ENCODE measurements at places on chromosomes 3 and 15.
A peak's percentile ranks its signal among the peaks of the same experiment; 100 is the strongest.

GRCh38 chr3:158244274-158244673 lies 134.4 kb downstream of the RSRC1 start:
- peak; percentile 9 for DNase-seq

- DNase-seq: no peak
Observed at GRCh38 chr3:127606086-127606805, 8.0 kb downstream of the MCM2 start.

DNA sequence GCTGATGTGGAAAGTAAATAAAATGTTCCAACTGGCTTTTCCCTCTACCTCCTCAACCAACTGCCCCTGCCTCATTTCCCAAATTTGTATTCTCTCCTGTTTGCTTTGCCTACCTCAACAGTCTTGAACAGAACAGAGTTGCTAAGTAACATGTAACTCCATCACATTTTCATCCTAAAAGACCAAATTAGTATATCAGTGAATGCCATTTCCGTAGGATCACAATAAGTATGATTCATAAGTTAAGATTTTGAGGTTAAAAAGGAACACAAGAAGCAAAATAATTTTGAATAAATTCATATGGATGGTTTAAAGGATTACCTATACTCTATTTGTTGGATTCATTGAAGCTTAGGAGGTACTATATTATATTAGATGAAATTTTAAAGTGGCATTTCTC lies 154.9 kb downstream of the ECT2 start:
- no peak for DNase-seq

GRCh38 chr15:99239545-99240198 lies 9.7 kb downstream of the TTC23 start:
- DNase-seq: no peak

- no peak for DNase-seq
Observed at GRCh38 chr15:98405013-98405412, 243.3 kb upstream of the IGF1R start.

- DNase-seq: peak; percentile 51
Observed at GRCh38 chr3:136547293-136547692, 204.9 kb downstream of the STAG1 start.
